Kidney (tissue), 22 donors: ENCODE measurements at places on chromosomes 2 and 18. TPM values are rescaled to one million over a fixed set of nuclear protein-coding genes. Genes with fewer than 3 reads are reported as not detected.

- DNase-seq: no peak
Measured at GRCh38 chr18:63199743-63200241, 119.8 kb downstream of the BCL2 start.

Gene EVA1A
- 32.4 TPM for polyA plus RNA-seq

- DNase-seq: no peak
Measured at GRCh38 chr2:152425765-152426727, 91.1 kb downstream of the FMNL2 start.

DNA sequence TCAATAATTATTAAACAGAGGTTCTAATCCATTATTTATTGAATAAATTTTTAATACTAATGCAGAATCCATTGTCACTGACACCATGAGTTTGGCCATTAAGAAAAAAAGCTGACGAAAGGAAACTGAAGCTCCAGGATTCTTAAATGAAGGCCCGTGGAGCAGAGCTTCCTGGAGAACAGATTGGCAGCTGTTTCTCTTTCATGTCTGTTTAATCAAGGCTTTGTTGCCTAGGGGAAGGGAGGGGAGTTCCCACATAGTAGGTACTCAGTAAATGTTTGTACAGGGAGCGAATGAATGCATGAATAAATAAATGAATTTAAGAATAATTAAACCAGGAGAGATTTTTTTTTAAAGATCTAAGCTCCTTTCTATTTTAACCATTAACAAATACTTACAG, 315.1 kb upstream of the KLHL29 start:
- no peak for DNase-seq

GRCh38 chr18:39935598-39935997, 2019.4 kb upstream of the PIK3C3 start:
- DNase-seq: no peak

Gene EGR4
- not detected for polyA plus RNA-seq

DNA sequence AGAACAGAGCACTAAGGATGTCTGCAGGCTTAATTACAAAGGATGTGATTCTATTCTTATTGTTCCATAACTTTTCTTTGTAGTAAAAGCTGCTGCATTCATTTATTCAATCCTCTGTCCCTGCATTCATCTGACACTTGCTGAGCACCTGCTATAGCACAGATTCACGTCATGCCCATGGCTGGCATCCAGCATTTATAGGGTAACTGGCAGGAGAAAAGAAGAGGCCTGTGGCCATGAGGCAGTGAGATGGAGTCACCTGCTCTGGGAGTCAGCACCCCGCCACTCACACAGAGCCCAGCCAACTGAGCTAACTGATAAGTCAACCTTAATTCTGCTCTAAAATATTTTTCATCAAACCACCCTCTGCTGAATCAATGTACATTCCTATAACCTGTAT, 18.3 kb upstream of the CDC42EP3 start:
- no peak for DNase-seq

GRCh38 chr2:43482961-43483360, 112.9 kb downstream of the THADA start:
- no peak for DNase-seq

DNA sequence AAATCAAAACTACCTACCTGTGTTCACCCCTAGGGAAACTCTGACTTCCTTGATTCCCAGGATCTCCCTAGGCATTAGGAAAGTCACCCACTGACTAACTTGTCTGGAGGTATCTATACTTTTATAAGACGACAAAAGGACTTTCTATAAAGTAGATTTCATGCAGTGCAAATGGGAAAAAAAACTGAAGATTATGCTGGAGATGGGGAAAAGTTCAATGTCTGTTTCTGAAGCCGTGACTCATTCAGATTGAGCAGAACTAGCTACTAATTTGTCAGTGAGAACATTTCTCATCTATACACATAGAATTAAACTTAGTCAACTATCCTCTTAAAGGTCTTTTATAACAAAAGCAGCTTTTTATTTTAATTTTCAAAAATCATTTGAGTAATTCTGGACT, 6.0 kb downstream of the SEPTIN10 start:
- no peak for DNase-seq

DNA sequence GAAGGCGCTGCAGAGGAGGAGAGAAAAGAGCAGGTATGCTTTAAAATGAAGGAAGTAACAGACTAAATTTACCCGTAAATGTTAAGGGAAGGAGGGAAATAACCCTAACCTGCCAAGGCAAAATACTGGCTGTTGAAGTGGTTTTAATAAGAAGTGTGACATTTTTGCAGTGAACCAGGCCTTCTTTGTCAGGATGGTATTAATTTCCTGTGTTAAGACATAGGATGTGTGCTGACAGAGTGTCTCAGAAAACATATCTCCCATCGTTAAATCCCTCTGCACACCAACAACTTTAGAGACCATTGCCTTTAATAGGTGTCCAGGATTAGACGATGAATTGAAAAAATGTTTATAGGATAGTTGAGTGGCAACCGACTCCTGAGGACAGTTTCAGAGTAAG, 9.9 kb downstream of the TTC39C start:
- DNase-seq: no peak

Gene SALL3
- 5.5 TPM for polyA plus RNA-seq

DNA sequence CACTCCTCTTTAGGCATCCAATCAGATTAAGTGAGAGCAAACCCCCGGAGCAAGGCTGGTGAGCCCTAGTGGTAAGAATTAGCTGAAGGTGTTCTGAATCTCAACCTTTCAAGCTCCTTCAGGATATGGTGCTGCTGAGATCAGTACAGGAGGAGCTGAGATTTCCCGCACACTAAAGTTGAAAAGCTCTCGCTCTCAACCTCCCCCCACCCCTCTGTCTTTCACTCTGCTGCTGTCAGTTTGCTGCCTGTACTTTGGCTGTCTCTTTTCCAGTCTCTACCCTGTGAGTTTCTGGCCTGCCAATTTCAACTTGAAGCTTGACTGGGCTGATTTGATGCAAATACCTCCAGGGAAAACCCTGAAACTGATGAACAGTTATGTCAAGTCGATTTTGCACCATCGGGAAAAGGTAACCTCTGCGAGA, 15.7 kb downstream of the ZEB2 start:
- peak; percentile 60 for DNase-seq

Gene FBXO36
- polyA plus RNA-seq: 3.8 TPM

DNA sequence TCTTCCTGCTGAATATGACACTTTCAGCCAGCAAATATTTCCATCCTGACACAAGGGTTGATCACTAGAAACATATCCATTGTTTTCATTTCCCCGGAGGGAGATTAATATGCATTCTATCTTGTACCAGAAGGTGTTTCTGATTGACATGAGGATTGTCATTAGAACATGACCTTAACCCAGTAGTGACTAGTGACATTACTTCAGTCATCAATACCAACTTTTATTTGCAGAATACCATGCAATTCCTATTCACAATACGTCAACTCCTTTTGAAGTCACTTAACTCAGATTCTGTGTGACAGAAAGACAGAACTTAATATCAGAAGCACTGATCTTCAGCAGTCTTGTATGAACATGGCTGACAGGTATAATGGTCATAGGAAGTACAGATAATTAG, 1108.9 kb upstream of the CRIM1 start:
- no peak for DNase-seq

Gene CHRND
- polyA plus RNA-seq: not detected

- DNase-seq: no peak
Measured at GRCh38 chr18:79627750-79628294, 51.8 kb upstream of the CTDP1 start.

Gene CNTNAP5
- not detected for polyA plus RNA-seq

DNA sequence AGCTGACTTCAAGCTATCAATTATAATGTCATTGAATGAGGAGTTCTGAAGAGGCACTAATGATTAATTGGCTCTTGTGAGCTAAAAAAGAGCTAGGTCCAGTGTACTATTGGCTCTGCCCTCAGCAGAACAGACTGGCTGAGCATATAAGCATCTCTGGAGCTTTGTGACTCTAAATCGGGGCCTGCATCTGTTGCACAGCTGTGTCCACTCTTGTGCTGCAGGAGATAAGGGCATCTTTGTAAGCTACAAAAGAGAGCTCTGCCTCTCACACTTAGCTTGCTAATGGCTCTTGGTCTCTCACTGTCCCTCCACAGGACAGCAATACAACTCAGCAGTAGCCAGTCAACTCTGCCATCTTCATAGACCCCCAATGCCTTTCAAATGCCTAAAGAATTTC, 61.5 kb upstream of the L3MBTL4 start:
- peak; percentile 11 for DNase-seq

DNA sequence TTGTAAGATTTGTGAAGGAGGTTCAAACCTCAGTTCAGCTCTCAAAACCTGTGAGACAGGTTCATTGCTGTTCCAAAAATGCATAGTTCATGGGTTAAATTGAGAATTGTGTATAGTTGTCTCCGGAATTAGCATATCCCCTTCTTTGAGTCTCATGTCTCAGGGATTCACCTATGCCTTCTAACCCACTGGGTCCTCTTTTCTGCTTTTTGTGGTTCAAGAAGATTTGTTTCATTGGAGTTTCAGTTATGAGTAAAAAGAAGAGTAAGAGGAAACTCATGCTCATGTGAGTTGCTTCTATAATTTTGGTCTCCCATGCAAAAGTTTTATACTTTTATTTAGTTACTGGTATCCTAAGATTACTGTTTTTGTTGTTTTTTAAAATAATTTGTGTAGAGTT, 1219.8 kb upstream of the ZEB2 start:
- DNase-seq: no peak

- DNase-seq: no peak
Measured at GRCh38 chr2:8893978-8894820, 56.8 kb upstream of the KIDINS220 start.

Gene GALR1
- not detected for polyA plus RNA-seq

- no peak for DNase-seq
Measured at GRCh38 chr2:145091967-145092366, 572.0 kb upstream of the ZEB2 start.

Gene SCN3A
- 0.11 TPM for polyA plus RNA-seq

Gene VWC2L
- polyA plus RNA-seq: not detected

DNA sequence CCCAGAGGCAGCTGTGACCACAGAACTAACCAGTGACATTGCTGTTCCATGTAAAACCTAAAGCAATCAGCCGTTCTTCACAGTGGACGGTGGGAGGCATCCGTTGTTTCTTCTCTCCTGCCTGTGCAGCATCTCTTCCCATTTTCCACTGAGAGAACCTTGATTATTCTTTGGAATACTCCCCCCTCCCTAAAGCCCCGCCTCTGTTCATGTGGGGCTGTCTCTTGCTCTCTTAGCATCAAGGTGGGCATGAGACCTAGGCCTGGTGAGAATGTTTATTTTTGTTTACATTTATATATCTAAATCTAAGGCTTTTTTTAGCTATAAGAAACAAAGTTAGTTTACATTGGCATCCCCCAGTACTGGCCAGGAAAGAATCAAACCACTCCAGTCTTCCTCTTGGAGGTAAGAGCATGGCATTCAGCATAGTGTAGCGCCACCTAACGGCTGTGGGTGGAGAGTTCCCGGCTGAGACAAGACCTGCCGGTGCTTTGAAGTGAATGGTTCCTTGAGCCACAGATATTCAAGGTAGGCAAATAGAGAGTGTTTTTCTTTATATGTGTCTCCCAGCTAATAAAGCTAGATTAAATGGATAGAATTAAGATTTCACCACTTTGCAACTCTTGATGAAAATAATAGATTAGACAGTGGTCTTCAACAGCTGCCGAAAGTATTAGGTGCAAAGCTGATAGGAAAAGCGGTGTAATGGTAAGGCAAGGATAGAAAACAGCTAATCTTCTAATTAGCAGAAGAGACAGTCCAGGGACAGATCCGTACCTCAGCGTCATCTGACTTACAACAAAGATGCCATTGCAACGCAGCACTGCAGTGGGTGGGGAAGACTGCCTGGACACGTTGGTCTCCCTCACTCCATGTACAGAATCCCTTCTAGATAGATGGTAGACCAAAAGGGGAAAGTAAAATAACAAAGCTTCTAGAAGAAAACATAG, 219.6 kb upstream of the RAB12 start:
- peak; percentile 87 for DNase-seq

- no peak for DNase-seq
Measured at GRCh38 chr2:112183327-112184025, 45.3 kb downstream of the FBLN7 start.

DNA sequence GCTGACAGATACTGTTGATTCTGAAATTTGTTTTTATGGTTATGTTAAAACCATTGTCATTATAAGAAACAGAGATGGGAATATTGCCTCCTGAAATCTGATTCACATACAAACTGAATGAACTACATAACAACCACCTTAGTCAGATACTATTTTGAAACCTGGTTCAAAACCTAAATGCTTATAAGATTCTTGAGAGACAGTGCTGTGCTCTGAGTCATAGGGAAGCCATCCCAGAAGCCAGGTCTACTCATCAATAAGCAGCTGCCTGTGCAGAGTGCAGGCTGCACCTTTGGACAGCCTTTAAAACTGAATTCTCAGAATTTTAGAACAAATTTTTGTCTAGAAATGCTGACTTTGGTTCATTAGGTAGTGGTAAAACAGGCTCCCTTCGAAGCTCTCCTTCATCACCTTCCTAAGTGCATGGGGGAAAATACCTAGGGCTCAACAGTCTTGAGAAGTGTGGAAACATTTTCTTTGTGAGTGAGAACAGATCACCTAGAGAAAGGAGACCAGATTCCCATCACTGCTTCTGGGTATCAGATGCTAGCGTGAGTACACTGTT, at the start of gene SERPINB7:
TSS of gene SERPINB7 (plus strand) at position 253 of the 565 bp plus-strand sequence. CDS start 6,955 bp downstream, outside the sequence.
- DNase-seq: no peak

DNA sequence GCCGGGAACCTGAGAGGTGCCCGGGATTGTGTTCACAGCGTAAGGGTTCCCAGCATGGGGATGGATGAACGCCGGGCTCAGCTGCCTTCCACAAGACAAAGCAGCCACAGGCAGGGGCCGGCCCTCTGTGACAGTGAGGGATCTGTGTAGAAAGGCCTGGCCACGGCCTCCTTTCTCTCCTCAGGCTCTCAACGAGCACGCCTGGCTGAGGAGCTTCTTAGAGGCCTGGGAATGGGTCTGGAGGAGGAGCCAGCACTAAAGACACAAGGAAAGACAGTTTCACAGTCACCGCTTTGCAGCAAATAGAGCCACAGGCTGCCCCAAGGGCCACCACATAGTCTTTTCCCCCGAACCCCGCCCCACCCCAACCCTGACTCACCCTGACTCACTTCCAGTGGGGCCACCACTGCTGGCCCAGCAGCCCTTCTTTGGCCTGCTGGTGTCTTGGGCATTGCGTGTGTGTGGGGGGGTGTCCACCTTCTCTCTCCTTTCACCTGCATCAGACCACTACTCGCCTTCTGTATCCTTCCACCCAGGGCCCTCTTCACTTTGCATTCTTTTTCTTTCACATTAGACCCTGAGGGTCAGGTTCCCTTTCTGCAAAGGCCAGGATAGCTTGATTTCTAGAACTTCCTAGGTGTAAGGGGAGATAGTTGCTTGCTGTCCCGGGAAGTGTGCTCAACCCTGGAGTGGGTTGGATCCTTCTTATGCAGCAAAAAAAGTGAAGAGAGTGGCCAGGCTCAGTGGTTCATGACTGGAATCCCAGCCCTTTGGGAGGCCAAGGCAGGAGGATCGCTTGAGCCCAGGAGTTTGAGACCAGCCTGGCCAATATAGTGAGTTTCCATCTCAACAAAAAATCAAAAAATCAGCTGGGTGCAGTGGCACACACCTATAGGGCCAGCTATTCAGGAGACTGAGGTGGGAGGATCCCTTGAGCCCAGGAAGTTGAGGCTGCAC, 19.3 kb upstream of the HPCAL1 start:
- DNase-seq: no peak

GRCh38 chr2:151191001-151191400, 70.7 kb downstream of the RBM43 start:
- no peak for DNase-seq

- DNase-seq: no peak
Measured at GRCh38 chr2:10255189-10256030, 47.3 kb upstream of the HPCAL1 start.

GRCh38 chr2:73610111-73610510, 32.1 kb downstream of the NAT8 start:
- DNase-seq: no peak
